Kidney tubule cell (primary cell): ENCODE measurements at places on chromosomes 2 and 18.

- DNase-seq, result no peak
These were observed 584.5 kb downstream of the ZEB2 start for GRCh38 chr2:143935482-143935752.

DNA sequence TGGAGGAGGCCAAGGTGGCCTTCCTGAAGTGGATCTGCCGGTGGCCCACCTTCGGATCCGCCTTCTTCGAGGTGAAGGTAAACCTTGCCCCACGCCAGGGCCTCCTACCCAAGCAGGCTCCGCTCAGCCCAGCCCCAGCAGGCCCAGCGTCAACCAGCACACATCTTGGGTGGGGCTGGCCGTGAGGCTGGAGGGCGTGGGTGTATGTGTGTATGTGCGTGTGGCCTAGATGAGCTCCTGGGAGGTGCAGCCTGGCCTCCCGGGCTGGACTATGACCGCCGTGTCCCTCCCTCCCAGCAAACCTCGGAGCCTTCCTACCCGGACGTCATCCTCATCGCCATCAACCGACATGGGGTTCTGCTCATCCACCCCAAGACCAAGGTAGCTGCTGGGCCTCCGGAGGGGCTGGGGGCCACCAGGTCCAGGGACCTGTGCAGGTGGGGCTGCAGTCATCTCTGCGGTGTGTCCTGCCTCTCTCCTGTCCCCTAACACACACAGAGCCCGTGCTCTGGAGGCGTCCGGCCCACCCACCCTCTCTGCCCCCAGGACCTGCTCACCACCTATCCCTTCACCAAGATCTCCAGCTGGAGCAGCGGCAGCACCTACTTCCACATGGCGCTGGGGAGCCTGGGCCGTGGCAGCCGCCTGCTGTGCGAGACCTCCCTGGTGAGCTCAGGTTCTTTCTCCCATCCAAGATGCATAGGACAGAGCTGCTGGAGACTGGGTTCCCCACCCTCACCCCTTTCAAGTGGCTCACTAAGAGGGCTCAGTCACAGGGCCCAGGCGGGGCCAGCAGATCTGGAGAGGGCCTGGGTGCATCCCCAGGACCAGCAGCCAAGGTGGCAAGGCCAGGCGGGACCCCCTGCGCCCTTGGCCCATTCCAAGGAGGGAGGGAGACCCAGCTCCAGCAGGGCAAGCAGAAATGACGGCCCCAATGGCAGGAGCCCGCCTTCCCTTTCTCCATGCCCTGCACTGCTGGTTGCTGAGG lies 9.4 kb upstream of the GPR17 start:
- DNase-seq, result no peak

DNA sequence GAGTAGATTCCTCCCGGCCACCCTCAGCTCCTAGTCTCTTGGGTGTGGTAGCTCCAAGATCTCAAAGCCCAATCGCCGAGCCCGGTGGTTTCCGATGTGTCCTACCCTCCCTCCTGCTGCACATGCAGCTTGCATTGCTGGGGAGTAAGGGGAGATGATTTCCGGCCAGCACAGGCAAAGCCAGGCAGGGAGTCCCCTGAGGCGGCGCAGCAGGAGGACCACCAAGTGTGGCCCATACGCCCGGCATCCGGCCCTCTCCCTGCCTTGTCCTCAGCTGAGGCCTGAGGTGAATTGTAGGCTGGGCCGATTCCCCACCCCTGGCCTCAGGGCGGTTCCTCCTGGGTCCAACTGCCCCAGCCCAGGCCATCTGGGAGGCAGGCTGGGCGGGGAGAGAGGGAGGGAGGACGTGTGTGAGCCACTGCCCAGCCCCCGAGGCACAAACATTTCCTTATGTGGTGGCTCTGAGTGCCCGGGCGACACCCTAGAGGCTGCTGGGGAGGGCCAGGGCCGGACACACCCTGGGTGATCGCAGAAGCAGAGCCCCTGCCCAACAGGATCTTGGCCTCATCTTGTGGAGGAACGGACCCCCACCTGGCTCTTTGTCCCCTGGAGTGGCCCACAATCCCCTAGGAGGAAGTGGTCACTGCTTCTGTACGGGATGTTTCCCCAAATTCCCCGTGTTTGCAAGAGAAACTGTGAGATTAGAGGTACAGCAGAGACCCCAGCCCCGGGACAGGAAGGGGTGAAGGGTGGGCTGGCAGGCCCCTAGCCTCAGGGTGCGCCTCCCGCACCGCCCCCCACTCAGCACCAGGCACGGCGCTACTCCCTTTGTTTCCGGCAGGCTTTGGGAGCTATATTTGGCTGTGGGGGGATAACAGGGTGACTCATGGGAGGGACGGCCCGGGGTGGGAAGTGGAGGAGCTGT lies 41.9 kb upstream of the PTMA start:
- peak; percentile 97 for DNase-seq

DNA sequence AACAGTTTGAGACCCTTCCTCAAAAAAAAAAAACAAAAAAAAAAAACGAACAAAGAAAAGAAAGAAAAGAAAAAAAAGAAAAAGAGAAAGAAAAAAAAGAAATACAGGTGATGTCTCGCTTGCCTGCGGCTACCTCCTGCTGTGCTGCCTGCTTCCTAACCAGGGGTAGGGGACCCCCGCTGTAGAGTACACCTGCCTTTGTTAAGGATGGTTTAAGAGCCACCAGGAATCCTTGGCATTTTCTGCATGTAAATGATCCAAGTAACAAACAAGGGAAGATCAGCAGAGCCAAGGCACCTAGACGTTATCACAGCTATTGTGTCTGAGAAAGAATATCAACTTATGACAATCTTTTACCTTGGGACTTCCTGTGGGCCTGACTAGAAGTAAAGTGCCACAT lies 856.8 kb upstream of the GCFC2 start:
- DNase-seq, result no peak

DNA sequence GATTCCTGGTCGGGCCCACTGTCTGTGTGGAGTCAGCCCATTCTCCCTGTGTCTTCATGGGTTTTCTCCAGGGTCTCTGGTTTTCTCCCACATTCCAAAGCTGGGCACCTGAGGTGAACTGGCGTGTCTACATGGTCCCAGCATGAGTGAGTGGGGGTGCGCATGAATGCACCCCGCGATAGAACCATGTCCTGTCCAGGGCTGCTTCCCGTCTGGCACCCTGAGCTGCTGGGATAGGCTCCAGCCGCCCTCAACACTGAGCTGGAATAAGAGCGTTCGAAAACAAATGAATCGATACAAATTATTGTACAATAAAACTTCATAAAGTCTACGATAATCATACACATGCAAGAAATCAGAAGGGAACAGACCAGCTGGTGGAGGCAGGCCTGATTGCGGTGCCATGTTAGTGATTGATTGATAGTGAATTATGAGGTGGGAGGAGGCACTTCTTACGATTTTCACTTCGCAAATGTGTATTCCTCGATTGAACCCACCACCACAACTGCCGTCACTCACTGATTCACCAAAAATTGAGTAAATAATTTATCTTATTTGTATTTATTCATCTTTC lies 186.6 kb downstream of the MGAT5 start:
- no peak for DNase-seq

DNA sequence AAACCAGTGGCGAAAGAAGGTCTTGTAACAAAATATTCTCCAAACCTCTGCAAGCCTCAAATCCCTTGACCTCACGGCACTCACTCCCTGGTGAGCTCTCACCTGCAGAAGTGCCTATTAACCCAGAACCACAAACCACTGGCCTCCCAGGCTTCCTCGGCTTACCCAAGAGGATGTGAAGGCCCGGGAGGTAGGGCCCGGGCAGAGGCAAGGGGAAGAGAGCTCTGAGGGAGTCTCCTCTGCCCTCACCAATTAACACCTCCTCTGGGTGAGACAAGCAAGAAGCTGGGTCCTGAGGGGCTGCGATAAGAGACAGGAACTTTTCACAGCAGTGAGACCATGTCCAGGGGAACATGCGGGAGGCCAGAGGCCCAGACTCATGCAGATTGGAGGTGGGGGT lies 53.7 kb downstream of the EMX1 start:
- no peak for DNase-seq

DNA sequence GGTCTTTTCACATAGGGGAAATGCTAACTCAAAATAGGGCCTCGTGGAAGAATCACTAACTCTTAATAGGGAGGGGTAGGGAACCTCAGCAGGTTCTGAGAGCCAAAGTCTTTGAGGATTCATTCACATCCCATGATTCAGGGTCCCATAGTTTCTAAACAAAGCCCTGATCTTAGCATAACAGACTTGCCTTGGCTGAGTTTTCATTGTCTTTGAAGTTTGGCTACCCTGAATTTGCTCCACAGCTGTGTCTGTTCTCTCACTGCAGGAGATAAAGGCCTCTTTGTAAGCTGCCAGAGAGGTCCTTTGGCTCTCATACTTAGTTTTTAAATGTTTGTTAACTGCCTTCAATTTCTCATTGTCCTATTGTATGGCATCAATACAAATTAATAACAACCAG lies 54.5 kb downstream of the ZDBF2 start:
- no peak for DNase-seq

DNA sequence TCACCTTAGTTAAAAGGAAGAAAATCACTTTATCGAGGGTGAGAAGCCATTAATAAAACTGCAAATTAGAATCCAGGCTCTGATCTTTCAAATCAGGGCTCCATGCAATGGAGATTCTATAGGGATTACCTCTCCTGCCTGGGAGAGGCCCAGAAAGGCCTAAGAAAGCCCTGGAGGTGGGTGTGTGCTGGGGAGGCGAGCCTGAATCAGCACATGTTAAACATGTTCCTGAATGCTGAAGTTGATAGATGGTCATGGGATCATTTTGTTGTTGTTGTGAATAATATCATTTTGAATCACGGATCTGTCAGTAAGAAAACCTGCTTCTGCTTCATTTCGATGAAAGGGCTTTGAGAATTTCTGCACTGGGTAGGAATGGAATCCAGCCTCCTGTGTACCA lies 254.3 kb downstream of the ACKR3 start:
- no peak for DNase-seq

- no peak for DNase-seq
These were observed 1284.9 kb upstream of the LRRTM1 start for GRCh38 chr2:81589406-81589805.

DNA sequence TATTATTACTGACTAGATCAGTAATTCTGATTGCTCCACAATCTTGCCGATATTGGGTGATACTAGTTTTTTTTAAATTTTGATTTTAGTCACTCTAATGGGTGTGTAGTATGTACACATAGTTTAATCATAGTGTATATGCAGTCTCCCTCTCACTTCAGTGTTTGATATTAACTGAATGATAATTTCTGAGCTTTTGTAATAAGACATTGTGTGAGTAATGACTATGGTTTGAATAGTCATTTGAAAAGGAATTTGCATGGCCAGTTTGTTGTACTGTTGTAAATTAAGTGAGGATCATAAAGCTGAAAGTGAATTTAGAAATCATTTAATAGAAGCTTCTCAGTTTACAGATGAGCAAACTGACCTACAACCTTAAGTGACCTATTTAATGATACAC lies 33.4 kb downstream of the USP14 start:
- no peak for DNase-seq

DNA sequence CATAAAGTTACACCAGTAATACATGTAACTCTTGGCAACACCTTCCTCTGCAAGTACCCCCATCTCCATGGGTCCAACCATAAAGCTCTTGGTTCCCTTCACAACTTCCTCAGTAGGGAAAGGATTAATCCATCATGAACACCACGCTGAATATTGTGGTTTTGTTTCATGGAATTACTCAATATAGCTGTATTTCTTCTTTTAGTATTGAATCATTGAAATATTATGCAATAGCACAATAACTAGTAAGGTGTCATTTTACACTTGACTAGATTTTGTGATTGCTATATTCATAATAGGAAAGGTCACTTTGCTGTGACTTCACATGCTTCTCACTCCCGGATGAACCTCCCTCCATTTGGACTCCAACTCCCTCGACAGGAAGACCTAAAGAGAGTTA lies 29.7 kb upstream of the PID1 start:
- no peak for DNase-seq

GRCh38 chr18:50924372-50924771 lies 43.5 kb upstream of the ELAC1 start:
- DNase-seq, result no peak

DNA sequence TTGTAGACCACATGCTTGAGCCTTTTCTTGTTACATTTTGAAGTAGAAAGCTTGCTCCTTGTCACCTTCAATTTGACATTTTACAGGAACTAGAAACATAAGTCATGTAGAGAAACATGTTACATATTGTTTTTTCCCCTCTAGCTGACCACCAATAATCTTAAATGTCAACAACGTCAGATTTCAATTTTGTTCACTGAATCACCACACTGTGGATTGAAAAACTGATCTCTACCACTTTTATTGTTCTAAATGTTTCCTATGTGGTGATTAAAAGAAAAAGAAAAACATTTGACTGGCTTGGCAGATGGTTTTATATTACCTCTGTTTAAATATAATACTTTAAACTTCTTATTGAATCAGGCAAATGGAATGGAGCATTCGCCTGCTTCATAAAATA lies 87.7 kb downstream of the DSEL start:
- no peak for DNase-seq

DNA sequence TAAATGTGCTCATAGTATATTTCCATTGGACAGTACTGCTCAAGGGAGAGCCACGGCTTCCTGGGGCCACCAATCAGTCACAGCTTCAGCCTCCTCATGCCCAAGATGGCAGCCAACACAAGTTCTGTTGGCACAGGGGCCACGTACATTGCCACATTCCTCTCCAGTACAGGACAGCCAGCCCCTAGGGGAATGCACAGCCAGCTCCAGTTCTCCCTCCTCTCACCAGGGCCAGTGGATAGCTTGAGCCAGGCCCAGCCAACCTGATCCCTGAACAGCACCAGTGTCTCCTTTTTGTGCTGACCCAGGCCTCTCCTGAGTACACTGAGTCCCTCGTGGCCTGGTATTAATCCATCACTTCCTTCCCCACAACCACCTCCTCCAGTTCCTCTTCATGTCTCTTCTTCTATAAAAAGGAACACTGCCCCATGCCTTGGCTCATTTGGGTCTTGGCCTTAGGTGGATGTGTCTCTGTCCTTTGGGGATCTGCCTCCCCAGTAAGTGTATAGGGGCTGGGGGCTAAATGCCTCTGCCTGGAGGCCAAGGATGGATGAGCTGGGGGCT lies 168.7 kb downstream of the TNS1 start:
- no peak for DNase-seq

GRCh38 chr18:45291621-45292615 lies 323.4 kb upstream of the SLC14A2 start:
- DNase-seq, result peak; percentile 72

GRCh38 chr18:59502274-59503175 lies 143.5 kb upstream of the LMAN1 start:
- peak; percentile 42 for DNase-seq

DNA sequence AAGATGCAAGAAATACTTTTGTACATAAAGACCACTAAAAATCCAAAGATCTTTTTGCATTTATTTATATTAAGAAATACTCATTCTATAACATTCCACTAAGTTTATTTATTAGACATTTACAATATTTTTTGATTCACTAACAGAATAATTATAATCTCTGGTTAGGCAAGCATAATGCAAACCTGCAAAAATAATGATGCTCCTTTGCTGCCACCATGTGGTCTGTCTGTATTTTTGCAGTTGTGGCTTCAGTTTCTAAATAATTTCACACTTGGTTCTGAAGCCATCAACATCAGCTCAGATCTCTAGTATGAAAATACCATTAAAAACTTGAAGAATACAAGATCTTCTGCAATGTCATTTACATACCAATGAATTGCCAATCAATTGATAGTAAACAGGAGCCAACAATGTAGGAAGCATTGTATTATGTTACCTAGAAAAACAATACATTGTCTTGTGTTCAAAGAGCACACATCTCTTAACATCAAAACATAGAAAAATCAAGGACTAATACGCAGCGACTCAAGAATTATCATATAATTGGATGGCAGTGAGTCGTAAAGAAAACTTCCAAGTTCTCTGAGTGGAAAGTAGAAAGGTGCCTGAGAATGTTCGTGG lies 28.8 kb upstream of the WDR75 start:
- peak; percentile 43 for DNase-seq

GRCh38 chr18:50911006-50911405 lies 32.1 kb downstream of the ME2 start:
- no peak for DNase-seq
